AG04450 (cell line): ENCODE measurements at places on chromosomes 1 and 21. TPM values are rescaled to one million over a fixed set of nuclear protein-coding genes. Genes with fewer than 3 reads are reported as not detected.
A peak's percentile ranks its signal among the peaks of the same experiment; 100 is the strongest.

Gene KLHDC7A
- polyA plus RNA-seq, result not detected in 2 replicates

GRCh38 chr1:218659911-218660677, 315.0 kb downstream of the TGFB2 start:
- DNase-seq, result no peak

GRCh38 chr1:5986018-5986417, 6.2 kb downstream of the NPHP4 start:
- no peak for DNase-seq

DNA sequence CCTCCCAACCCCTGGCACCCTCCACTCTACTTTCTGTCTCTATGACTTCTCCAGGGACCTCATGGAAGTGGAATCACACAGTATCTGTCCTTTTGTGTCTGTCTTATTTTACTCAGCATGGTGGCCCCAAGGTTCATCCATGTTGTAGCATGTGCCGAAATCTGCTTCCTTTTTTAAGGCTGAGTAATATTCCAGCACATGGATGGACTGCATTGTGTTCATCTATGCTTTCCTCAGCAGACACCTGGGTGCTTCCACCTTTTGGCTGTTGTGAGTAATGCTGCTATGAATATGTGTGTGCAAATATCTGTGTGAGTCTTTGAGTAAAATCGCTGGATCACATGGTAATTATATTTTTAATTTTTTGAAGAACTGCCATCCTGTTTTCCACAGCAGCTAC, 1.6 kb upstream of the PFKL start:
- no peak for DNase-seq

GRCh38 chr1:161943737-161944136, 79.9 kb downstream of the OLFML2B start:
- no peak for DNase-seq

- DNase-seq, result no peak
These were observed 27.0 kb downstream of the TRIM11 start for GRCh38 chr1:228379666-228380065.

Gene PEAR1
- polyA plus RNA-seq, result 14.9 and 16.1 TPM in 2 replicates

Gene SPATA17
- 0.61 and 0.69 TPM in 2 replicates for polyA plus RNA-seq

- no peak for DNase-seq
These were observed 423.3 kb upstream of the OLFM3 start for GRCh38 chr1:102420034-102420433.

DNA sequence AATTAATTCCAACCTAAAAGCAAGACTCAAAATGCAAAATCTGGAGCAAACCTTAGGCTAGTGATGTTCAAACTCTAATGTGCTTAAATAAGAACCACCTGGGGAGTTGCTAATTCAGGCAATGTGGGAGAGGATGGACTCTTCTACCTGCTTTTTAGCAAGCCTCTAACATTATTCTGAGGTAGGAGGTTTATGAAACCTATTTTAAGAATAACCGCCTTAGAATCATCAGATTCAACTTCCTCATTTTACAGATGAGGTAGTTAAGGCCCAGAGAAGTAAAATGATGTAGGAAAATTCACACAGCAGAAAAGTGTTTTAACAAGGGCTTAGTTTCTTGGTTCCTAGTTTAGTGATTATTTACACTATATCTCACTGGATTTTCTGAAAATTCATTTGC, 8.6 kb upstream of the NTNG1 start:
- no peak for DNase-seq

DNA sequence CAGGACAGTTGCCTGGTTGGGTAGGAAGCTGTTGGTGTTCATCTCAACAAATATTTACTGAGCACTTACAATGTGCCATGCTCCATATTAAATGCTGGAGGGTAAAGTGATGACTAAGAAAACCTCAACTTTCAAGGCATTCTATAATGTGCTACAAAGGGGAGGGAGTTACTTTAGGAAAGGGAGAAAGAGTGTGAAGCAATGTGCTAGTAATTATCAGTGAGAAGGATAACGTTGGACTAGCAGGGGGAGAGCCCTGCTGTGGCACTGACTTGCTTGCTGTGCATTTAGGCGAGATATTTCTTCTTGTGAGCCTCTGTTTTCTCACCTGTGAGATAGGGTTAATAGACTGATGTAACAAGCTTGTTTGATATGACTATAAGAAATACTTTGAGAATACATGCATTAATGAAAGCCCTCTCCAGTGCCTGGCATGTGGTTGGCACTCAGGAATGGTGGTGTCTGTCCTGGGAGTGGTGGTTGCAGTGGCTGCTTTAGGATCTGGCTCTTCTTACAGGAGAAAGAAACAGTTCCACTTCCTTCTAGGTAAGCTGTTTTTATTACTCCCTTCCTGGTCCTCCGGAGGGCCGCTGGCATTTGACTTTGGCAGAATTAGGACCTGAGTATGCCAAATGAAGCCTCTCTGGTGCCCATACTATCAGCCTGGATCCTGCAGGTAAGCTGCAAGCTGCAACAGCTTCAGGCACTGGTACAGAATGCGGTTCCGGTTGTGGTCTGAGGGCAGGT, 111.1 kb upstream of the COA6 start:
- no peak for DNase-seq

DNA sequence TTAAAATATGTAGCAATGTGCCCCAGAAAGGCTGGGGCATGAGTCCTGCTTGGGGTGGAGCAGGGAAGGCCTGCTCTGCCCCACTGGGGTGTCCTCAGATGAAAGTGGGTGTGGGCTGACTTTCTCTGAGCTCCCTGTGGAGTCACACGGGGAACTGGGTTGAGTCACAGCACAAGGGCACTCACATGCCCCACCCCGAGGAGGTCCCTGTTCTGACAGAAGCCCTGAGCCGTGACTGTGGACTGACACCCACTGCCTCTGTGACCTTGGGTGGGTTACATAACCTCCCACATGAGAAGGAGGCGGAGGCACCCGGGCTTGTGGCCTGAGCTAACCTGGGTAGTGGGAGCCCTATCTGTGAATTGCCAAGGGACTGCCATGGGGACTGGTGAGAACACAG, 52.5 kb upstream of the TINAGL1 start:
- DNase-seq, result no peak

- no peak for DNase-seq
These were observed 57.3 kb downstream of the ZNF644 start for GRCh38 chr1:90964444-90965035.

- no peak for DNase-seq
These were observed 54.6 kb downstream of the LDLRAD2 start for GRCh38 chr1:21866707-21867043.

- no peak for DNase-seq
These were observed 7.8 kb downstream of the DIPK1A start for GRCh38 chr1:92953491-92953890.

DNA sequence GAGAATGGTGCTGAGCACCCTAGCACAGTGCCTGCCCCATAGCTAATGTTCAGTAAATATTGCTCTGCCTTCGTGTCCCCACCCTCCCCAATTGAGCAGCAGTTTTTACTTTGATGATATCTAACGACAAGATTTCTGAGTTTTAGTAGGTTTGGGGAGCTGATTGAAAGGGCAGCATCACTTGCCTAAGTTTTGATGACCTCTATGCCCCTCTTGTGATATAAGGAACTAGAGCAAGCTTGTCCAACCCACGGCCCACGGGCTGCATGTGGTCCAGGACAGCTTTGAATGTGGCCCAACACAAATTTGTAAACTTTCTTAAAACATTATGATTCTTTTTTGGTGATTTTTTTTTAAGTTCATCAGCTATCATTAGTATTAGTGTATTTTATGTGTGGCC, 1.6 kb downstream of the CNIH4 start:
- no peak for DNase-seq

DNA sequence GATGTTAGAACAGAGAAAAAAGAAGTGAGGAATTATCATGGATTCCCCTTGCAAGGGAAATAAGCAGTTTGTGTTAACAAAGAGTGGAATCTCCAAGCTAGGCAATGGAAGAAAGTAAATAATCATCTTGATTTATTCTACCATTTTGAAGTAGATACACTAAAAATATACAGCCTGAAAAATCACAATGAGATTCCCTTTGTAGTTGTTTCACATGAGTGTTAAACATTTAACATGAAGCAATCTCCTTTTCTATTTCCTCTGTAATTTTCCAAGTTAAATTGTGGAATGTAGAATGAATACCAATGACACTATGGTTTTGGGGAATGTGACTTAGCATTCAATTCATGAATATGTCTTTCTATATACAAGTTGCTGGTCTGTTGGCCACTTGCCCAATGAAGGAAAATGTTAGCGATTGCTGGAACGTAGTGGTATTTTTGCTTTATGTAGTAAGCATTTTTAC, 5.7 kb downstream of the TGFB2 start:
- DNase-seq, result peak; percentile 64

DNA sequence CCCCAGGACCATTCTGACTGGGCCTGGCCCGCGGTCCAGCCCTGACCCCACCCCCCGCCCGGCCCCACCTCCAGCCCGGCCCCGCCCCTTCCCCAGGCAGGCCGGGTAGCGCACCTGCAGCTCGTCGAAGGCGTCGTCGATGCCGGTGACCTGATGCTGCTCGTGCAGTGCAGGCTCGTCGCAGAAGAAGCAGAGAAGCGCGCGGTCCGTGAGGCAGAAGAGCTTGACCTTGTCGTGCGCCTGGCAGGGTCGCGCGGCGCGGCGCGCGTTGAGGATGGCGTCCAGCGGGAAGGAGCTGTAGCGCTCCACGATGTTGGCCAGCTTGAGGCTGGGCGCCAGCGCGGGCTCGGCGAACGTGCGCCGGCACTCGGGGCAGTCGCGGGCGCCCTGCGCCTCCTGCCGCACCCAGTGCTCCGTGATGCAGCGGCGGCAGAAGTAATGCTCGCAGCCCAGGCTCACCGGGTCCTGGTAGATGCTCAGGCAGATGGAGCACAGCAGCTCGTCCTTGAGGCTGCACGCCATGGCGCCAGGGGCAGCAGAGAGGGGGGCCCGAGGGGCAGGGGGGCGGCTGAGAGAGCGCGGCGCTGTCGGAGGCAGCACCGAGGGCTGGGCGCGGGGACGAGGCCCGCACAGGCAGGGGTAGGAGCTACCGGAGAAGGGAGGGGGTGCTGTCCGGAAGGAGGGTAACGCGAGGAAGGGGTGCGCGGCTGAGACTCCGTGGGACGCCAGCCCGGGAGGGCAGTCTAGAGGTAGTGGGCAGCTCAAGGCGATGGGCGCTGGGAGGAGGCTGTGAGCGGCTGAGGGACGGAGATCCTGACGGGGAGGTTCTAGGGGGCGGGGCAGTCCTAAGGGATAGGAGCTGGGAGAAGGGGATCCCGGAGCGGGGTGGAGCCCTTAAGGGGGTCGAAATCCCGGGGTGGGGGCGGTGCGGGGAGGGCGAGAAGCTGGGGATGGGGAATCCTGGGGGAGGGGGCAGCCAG, 642 bp downstream of the TRIM62 start:
- DNase-seq, result no peak

- DNase-seq, result no peak
These were observed 65.4 kb upstream of the MUTYH start for GRCh38 chr1:45405636-45406035.

Gene GFI1
- polyA plus RNA-seq, result 0.04 and 0.09 TPM in 2 replicates

DNA sequence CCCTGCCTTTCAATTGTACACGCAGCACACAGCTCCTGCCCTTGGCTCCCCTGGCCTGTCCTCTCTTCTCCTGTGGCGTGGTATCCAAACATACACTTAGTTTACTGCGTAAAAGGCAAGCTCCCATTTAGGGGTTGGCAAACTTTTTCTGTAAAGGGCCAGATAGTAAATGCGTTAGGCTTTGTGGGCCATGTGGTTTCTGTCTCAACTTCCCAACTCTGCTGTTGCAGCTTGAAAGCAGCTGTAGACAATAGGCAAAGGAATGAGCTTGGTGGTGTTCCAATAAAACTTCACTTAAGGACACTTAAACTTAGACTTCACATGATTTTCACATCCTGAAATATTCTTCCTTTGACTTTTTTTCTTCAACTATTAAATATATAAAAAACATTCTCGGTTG, 63.3 kb downstream of the RHOU start:
- DNase-seq, result no peak

Gene BOLA1
- polyA plus RNA-seq, result 10.1 and 11.8 TPM in 2 replicates

- no peak for DNase-seq
These were observed 13.4 kb upstream of the KCNK1 start for GRCh38 chr1:233600488-233600887.

GRCh38 chr1:33228935-33229487, 27.3 kb upstream of the ZNF362 start:
- peak; percentile 83 for DNase-seq

Gene SRRM1
- polyA plus RNA-seq, result 61.2 and 63.3 TPM in 2 replicates

GRCh38 chr1:1435106-1435903, at the start of gene VWA1:
VWA1 (plus strand) TSS chr1:1435690; CDS start chr1:1435749, 59 bp downstream.
- DNase-seq, result no peak

DNA sequence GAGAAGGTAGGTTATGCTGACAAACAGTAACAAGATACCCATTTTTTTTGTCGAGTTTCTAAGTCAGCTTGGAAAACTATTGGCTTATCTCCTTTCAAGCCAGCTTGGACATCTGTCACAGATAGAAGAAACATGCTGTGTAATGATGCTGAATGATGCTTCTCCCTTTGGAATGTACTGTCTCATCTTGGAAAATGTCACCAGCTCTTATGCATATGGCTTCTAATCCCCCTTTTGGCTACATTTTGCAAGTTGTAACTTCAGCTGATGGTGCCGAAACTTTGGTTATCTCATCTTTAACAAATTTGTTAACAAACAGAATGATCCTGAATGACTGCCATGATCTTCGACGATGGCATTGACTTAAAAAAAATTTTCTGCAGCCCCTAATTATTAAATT, 68.8 kb upstream of the ST6GALNAC3 start:
- no peak for DNase-seq

DNA sequence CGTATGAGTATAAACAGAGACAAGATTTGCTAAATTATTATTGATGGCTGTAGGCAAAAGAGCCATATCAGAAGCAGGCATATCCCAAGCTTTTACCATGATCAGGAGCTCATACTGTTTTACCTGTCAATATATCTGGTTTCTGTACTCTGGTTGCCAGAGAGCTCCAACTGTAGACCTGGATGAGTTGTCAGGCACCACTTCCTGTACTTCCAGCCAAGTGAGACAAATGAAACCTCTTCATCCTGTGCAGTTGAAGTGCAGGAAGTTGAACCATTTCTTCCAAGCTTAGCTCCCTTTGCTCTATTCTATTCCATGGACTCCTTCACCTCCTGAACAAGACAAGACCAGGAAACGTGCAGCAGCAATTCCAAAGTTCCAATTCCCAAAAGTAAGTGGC, 115.6 kb downstream of the ZNF281 start:
- DNase-seq, result no peak

DNA sequence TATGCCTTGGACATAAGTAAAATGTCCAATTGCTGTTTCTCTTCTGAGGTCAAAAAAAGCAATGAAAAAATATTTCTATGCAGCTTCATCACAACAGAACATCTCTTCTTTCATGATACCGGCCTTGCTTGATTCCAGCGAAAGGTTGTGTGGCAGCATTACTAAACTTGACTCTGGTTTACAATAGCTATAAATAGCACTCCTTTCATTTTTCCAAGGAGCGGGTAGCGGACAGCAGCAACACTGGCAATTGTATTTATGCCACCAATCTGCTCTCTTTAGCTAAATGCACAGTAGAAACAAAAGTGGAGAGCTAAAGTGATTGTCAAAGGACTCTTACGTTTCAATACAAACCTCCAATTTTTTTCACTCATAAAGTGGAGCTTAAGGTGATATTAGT, 7.5 kb upstream of the DAB1 start:
- no peak for DNase-seq

Gene WDTC1
- 7.1 and 9.2 TPM in 2 replicates for polyA plus RNA-seq

DNA sequence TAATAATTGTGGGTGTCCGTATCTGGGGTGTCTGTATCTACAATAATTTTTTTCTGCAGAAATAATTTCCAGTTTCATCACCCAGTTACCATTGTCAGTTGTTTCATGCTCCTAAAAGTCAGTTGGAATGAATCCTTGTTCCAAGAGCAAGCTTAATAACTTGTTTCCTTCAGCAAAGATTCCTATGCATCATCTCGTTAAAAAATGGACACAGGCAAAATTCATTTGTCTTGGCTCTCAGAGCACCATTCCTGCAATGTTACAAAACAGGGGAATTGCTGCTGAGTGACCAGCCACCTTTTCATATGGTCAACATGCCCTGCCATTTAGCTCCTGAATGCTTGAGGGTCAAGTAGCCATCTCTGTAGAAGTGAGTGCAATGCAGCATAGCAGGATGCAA, 393.4 kb downstream of the KCNT2 start:
- DNase-seq, result no peak
